Muscle of leg (tissue), 16 donors: ENCODE measurements at places on chromosomes 2 and 18. TPM values are rescaled to one million over a fixed set of nuclear protein-coding genes. Genes with fewer than 3 reads are reported as not detected.

DNA sequence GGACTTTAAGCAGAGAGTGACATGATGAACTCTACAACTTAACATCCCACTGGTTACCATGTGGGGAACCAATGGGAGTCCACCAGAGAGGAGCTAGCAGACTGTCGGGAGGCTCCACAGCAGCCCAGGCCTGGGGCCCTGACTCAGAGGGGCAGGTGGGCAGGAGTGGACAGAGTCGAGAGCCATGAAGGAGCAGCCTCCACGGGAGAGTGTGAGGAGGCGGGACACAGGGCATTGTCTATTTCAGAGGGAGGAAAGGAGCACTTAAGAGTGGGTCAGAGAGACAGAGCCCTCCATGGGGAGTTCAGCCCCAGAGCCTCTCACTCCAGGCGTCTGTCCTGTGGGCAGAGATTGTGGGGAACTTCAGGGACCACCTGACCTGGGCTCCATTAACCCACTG, 118.7 kb downstream of the CYP26B1 start:
- no peak overlapping the region for H3K4me3 ChIP-seq
- no peaks in the 10 kb centered on the region for H3K4me1 ChIP-seq
- H3K27ac ChIP-seq = no peak overlapping the region
- no peaks in the 10 kb centered on the region for H3K36me3 ChIP-seq
- H3K27me3 ChIP-seq = no peaks in the 10 kb centered on the region

The AKAIN1 gene
- 0.18 TPM for total RNA-seq

- H3K27me3 ChIP-seq = no peaks in the 10 kb centered on the region
- no peak overlapping the region for H3K4me3 ChIP-seq
- no peak overlapping the region for H3K27ac ChIP-seq
- H3K4me1 ChIP-seq = no peaks in the 10 kb centered on the region
These were observed 182.0 kb upstream of the LINC00305 start for GRCh38 chr18:64330931-64331330.

- peak overlapping the region; percentile 13 for H3K27ac ChIP-seq
- no peaks in the 10 kb centered on the region for H3K27me3 ChIP-seq
- DNase-seq = no peak
- H3K4me3 ChIP-seq = no peak overlapping the region
- H3K36me3 ChIP-seq = peaks cover 59% of the 10 kb centered on the region
These were observed 82.0 kb downstream of the DNMT3A start for GRCh38 chr2:25259737-25260124.

GRCh38 chr18:35731701-35732100, 150.2 kb downstream of the GALNT1 start:
- H3K4me3 ChIP-seq = no peak overlapping the region
- H3K4me1 ChIP-seq = peaks cover 21% of the 10 kb centered on the region
- no peaks in the 10 kb centered on the region for H3K27me3 ChIP-seq
- DNase-seq = no peak
- H3K27ac ChIP-seq = no peak overlapping the region

DNA sequence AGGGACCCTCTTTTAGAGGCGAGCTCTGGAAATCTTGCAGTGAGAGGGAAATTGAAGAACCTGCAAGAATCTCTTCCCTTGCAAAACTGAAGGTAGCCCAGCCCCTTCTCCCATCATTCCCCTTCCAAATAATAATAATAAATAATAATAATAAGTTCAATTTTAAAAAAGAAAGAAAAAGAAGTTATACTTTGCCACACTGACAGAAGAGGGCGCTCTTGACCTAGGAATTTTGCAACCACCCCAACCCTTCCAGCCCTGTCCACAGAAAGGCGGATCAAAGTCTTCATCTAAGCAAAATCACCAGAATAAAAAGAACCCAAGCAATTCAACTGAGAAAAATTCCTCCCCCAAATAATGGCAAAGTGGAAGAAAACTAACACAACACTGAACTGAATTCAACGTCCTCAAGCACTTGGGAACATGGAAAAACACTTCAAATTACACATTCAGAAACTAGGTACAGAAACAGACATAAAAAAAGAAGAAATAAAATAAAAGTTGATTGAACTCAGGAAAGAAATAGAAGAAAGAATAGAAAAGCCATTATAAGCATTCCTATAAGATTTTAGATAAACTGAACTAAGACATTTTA, 98.9 kb upstream of the GLS start:
- no peaks in the 10 kb centered on the region for H3K27me3 ChIP-seq
- no peaks in the 10 kb centered on the region for H3K4me1 ChIP-seq
- H3K27ac ChIP-seq = no peak overlapping the region
- H3K36me3 ChIP-seq = no peaks in the 10 kb centered on the region

- H3K27ac ChIP-seq = no peak overlapping the region
- H3K4me1 ChIP-seq = peaks cover 23% of the 10 kb centered on the region
- no peaks in the 10 kb centered on the region for H3K27me3 ChIP-seq
- H3K4me3 ChIP-seq = no peak overlapping the region
- no peaks in the 10 kb centered on the region for H3K36me3 ChIP-seq
These were observed 226.8 kb downstream of the LDLRAD4 start for GRCh38 chr18:13445241-13445897.

The POMC gene
- 3.5 TPM for total RNA-seq

The AGXT gene
- total RNA-seq = 0.13 TPM

GRCh38 chr2:136932700-136933099, 167.4 kb downstream of the THSD7B start:
- H3K27ac ChIP-seq = no peak overlapping the region
- H3K4me1 ChIP-seq = no peaks in the 10 kb centered on the region
- DNase-seq = no peak
- no peaks in the 10 kb centered on the region for H3K27me3 ChIP-seq
- H3K36me3 ChIP-seq = no peaks in the 10 kb centered on the region

GRCh38 chr2:86562485-86562921, 740 bp downstream of the CHMP3 start:
- no peak for DNase-seq
- H3K4me3 ChIP-seq = peak overlapping the region; percentile 91
- peak overlapping the region; percentile 99 for H3K27ac ChIP-seq
- H3K4me1 ChIP-seq = peaks cover 11% of the 10 kb centered on the region
- no peaks in the 10 kb centered on the region for H3K27me3 ChIP-seq

The SERPINB4 gene
- total RNA-seq = not detected

The TEKT4 gene
- total RNA-seq = not detected

The EFEMP1 gene
- total RNA-seq = 19.7 TPM

GRCh38 chr2:112646791-112647689, 1.3 kb downstream of the SLC20A1 start:
- no peak overlapping the region for H3K27ac ChIP-seq
- peak; percentile 34 for DNase-seq
- peak overlapping the region; percentile 92 for H3K4me3 ChIP-seq
- no peaks in the 10 kb centered on the region for H3K27me3 ChIP-seq
- peaks cover 7% of the 10 kb centered on the region for H3K4me1 ChIP-seq
- peaks cover 32% of the 10 kb centered on the region for H3K36me3 ChIP-seq

GRCh38 chr2:10402062-10402585, 46.0 kb downstream of the ODC1 start:
- DNase-seq = no peak
- no peaks in the 10 kb centered on the region for H3K36me3 ChIP-seq
- H3K27ac ChIP-seq = no peak overlapping the region

- H3K27me3 ChIP-seq = no peaks in the 10 kb centered on the region
- peak overlapping the region; percentile 83 for H3K27ac ChIP-seq
- no peak overlapping the region for H3K4me3 ChIP-seq
- H3K4me1 ChIP-seq = peaks cover 25% of the 10 kb centered on the region
- H3K36me3 ChIP-seq = peaks cover 36% of the 10 kb centered on the region
These were observed 165.0 kb downstream of the ANTXR1 start for GRCh38 chr2:69177785-69178636.

The PARD3B gene
- total RNA-seq = 15.3 TPM

GRCh38 chr2:148756292-148756975, 111.9 kb downstream of the EPC2 start:
- H3K27me3 ChIP-seq = no peaks in the 10 kb centered on the region
- H3K27ac ChIP-seq = no peak overlapping the region
- no peak for DNase-seq
- H3K4me3 ChIP-seq = no peak overlapping the region
- no peaks in the 10 kb centered on the region for H3K4me1 ChIP-seq
- H3K36me3 ChIP-seq = no peaks in the 10 kb centered on the region

DNA sequence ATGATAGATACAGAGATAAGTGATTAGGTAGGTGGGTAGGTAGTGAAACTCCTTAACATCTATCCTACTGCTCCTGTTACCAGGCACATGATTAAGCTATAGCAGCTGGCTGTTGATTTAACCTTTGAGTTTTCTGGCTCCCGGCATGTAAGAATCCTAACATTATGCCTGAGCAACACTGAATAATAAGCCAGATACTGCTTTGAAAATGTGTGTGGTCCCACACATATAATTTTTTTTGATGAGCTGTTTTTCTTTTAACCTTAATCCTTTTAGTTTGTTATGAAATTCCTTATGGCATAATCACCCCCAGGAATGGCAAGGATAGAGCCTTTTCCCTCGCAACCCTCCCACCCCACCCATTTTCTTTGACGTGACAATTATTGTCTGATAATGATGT, 104.2 kb upstream of the NEUROD1 start:
- no peak for DNase-seq
- peaks cover 8% of the 10 kb centered on the region for H3K4me1 ChIP-seq
- no peak overlapping the region for H3K4me3 ChIP-seq
- H3K27ac ChIP-seq = no peak overlapping the region
- no peaks in the 10 kb centered on the region for H3K36me3 ChIP-seq

The ELP2 gene
- 82.2 TPM for total RNA-seq

The IGFBP2 gene
- 172 TPM for total RNA-seq

DNA sequence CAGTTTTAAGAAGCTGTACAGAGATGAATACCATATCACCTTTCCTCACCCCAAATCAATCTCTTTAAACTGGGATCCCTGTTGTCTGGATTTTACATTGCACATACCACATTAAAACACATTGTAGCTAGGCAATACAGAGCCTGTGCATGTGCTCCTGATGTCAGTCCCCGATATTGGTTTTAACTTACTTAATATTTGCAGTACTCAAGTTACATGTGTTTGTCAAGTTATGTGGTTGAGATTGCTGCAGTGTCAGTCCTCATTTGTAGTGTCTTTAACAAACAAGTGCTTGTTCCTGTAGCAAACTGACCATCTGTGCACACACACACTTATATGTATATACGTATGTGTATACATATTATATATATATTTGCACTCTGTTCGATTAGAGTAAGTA, 10.4 kb upstream of the UBE2E3 start:
- DNase-seq = no peak
- no peaks in the 10 kb centered on the region for H3K36me3 ChIP-seq
- H3K4me3 ChIP-seq = no peak overlapping the region
- H3K27me3 ChIP-seq = no peaks in the 10 kb centered on the region
- H3K27ac ChIP-seq = no peak overlapping the region
- H3K4me1 ChIP-seq = no peaks in the 10 kb centered on the region

- H3K4me1 ChIP-seq = no peaks in the 10 kb centered on the region
- no peaks in the 10 kb centered on the region for H3K36me3 ChIP-seq
- H3K27ac ChIP-seq = no peak overlapping the region
- DNase-seq = no peak
These were observed 104.4 kb downstream of the RDH14 start for GRCh38 chr2:18456026-18456425.

GRCh38 chr18:34626404-34627136, 83.5 kb upstream of the DTNA start:
- no peak for DNase-seq
- H3K4me3 ChIP-seq = no peak overlapping the region
- no peak overlapping the region for H3K27ac ChIP-seq
- H3K36me3 ChIP-seq = no peaks in the 10 kb centered on the region
- no peaks in the 10 kb centered on the region for H3K27me3 ChIP-seq

GRCh38 chr18:70464343-70465114, 175.7 kb downstream of the SOCS6 start:
- H3K4me3 ChIP-seq = peak overlapping the region; percentile 28
- H3K4me1 ChIP-seq = peaks cover 4% of the 10 kb centered on the region
- H3K27ac ChIP-seq = no peak overlapping the region
- DNase-seq = peak; percentile 74
- no peaks in the 10 kb centered on the region for H3K36me3 ChIP-seq
- H3K27me3 ChIP-seq = peaks cover 6% of the 10 kb centered on the region

GRCh38 chr2:144522897-144523595, 3.1 kb upstream of the ZEB2 start:
- peak; percentile 64 for DNase-seq
- H3K27ac ChIP-seq = peak overlapping the region; percentile 99
- H3K4me1 ChIP-seq = peaks cover 26% of the 10 kb centered on the region
- H3K36me3 ChIP-seq = no peaks in the 10 kb centered on the region
- H3K4me3 ChIP-seq = peak overlapping the region; percentile 52
- peaks cover 8% of the 10 kb centered on the region for H3K27me3 ChIP-seq

GRCh38 chr18:9762526-9762925, 54.4 kb downstream of the RAB31 start:
- no peaks in the 10 kb centered on the region for H3K27me3 ChIP-seq
- DNase-seq = peak; percentile 60

DNA sequence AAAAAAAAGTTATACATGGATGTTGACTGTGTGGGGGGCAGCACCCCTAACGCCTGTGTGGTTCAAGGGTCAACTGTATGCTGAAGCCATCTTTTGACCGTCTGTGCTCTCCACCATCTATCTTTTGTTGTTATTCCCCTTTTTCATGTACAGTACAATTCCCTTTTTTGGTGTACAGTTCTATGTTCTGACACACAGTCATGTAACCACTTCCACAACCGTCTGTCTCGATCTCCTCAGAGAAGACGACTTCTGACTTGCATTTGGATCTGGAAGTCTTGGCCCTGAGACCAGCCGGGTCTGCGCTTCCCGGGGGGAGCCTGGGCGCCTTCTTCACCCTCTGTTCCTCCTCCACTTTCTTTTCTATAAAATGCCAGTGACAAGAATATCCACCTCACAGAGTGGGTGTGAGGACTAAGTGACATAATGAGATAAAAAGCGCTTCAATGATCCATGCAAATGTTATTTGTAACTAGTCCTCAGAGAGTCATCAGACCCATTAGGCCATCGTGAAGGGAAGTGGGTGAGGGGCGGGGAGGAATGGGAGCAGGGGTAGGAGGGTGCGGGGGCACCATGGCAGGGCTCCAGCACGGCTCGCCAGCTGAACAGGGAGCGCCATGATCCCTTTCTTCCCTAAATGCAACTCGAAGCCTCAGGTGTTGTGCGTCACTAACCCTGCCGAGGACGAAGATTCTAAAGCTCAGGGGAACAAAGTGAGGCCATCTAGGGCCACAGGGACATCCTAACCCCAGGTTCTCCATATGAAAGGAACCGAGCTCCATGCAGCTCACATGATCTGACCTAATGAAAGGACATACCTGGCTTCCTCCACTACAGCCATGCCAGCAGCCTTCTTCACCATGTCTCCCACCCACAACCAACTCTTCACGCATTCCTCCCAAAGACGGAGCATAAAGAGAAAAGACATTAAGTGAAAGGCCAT, 16.6 kb downstream of the ADCY3 start:
- H3K27ac ChIP-seq = no peak overlapping the region
- no peaks in the 10 kb centered on the region for H3K27me3 ChIP-seq
- H3K4me3 ChIP-seq = no peak overlapping the region
- DNase-seq = no peak
- H3K36me3 ChIP-seq = no peaks in the 10 kb centered on the region
